ENCODE measurements at places on chromosomes 16 and 17.

DNA sequence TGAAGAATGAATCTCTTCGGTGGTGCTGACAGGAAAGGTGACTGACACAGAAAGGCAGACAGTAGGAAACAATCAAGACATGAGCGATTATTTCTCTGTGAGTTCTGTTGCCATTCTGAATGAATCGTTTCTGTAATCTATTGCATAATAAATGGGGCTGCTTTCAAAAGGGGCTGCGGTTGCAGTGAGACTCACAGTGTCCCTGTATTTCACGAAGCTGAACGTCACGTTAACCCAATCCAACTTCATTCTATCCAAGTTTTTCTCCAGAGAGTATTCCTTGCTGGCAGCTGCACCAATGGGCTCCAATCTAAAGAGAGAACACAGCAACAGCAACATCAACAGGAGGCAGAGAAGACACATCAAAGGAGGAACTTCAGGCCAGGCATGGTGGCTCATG lies 75.4 kb downstream of the DNAH3 start:
- no peak for DNase-seq

GRCh38 chr16:84819644-84820304 lies at the start of gene CRISPLD2:
CRISPLD2 (plus strand) TSS chr16:84819985; CDS start chr16:84838496, 18,511 bp downstream.
- peak; percentile 92 for DNase-seq

DNA sequence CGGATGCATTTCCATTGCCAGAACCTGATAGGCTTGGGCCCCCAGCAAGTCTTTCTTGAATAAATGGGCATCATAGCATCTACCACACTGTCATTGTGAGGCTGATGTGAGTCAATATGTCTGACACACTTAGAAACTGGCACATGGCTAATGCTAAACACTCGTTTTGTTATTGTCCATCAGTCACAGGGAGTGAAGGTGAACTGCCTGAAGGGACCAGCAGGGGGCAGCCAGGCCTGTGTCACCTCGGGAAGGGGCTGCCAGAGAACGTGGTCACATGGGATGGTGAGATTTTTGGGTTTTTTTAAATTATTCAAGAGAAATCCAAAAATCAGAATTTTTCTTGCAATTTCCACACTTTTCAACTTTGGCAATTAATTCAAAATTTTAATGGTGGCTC lies 831 bp upstream of the RCVRN start:
- DNase-seq, result no peak

DNA sequence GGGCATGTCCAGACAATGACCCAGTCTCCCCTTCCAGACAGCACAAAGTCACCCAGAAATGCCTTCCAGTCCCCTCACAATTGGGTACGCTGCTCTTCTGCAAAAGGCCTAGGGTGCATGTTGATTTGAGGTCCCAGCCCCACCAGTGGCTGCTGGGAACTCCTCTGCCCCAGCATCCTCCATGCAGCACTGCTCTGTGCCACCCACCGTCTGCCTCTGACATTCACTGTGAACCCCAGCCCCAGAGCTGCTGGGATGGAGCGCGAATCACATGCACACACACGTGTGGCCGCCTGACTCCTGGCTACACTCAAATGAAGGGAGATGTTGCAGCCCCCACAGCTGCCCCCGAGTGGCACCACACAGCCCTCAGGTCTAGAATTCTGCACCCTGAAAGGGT lies 1.2 kb upstream of the C17orf113 start:
- DNase-seq, result no peak

DNA sequence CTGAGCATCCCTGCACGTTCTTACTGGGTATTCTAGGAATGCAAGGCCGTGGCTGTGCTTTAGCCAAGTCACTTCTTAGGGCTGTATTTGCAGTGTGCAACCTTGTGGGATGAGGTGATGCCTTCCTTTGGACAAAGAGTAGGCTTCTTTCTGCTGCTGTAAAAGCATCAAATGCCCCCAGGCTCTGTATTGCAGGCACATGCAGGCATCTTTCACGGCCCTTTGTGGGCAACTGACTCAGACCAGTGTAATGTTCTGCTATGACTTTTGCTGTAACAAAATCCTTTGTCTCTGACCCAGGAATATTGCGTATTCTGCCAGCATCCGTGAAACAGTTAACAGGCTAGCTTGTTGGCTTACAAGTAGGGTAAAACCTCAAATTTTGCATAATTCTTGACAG lies 30.9 kb upstream of the GCSH start:
- no peak for DNase-seq

- DNase-seq, result peak; percentile 71
Observed at GRCh38 chr17:40956401-40957254, 10.1 kb downstream of the KRT39 start.

DNA sequence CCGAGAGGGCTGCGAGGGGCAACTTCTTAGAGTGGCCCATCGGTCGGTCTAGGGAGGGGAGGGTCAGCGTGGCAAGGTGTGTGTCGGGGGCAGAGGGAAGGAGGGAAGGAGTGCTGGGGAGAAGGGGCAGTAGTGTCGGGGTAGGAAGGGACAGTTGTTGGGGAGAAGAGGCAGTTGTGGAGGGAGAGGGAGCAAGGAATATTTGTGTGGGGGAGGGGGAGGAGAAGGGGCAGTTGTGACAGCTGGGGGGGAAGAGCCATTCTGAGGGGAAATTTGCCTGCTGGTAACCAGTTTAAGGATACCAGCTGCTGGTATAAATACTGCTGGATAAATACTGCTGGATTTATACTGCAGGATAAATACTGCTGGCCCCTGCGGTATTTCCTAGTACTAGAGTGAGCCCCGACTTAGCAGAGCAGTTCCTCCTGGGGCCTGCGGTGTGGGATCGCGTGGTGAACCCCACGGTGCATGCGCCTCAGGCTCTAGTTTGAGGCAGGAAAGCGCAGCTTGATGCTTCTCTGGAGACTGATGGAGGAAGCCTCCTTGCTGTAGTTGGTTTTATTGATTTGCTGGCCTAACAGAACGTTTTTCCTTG lies 309 bp downstream of the DNAH2 start:
- DNase-seq, result no peak

GRCh38 chr17:1216217-1217088 lies 36.7 kb upstream of the ABR start:
- DNase-seq, result no peak

DNA sequence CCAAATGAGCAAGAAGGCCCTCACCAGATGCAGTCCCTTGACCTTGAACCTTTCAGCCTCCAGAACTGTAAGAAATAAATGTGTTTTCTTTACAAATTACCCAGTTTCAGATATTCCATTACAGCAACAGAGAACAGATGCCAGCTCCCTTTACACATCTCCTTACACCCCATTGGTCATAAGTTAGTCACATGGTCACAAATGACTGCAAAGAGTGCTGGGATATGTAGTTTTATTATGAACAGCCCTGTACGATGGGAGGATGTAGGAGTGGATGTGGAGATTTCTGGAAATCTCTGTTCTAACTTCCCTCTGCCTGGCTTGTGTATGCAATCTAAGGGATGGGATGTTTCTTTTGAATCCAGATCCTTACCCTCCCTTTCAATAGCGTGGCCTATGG lies 13.3 kb upstream of the RPL38 start:
- DNase-seq, result peak; percentile 76

DNA sequence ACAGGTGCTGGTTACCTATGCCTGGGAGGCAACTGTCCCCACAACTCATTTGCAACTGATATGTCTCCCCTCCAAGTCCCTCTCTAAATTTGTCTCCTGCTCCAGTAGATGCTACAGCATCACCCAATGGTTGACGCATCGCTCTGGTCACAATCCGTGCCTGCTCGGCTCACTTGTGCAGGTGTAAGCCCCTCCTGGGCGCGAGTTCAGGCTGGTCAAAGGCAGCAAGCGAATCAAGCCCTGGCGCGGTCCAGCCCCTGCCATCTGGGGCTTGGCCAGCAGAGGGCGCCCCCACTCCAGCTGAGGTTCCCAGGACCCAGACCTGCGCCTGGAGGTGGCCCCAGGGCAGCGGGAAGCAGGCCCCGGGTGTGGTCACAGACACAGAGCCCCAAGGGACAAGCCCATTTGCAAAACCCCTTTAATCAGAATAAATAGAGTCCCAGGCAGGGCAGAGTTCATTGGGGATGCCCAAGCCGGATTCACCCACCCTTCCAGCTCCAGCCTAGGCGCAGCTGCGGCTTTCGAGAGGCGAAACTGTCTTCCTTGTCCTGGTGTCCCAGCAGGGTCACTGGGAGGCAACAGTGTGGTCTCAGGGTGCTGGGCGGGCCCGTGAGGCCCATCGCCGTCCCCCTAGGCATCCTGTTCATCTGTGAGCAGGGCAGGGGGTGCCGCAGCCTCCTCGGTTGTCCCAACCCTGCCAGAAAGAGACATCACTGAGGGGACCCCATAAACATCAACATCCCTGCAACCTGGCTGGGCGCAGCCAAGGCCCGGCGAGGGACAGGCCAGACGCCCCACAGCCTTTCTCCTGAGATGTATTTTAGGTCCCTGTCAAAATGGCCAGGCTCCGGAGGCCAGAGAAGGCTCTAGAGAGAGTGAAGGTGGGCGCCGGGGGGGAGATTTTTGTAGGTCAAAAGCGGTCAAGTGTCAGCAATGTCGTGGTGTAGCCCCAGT lies 15.8 kb downstream of the TMC6 start:
- DNase-seq, result peak; percentile 64

- no peak for DNase-seq
Observed at GRCh38 chr17:40846515-40847144, 20.4 kb downstream of the KRT12 start.

- DNase-seq, result no peak
Observed at GRCh38 chr17:66466106-66466820, 163.8 kb downstream of the PRKCA start.

DNA sequence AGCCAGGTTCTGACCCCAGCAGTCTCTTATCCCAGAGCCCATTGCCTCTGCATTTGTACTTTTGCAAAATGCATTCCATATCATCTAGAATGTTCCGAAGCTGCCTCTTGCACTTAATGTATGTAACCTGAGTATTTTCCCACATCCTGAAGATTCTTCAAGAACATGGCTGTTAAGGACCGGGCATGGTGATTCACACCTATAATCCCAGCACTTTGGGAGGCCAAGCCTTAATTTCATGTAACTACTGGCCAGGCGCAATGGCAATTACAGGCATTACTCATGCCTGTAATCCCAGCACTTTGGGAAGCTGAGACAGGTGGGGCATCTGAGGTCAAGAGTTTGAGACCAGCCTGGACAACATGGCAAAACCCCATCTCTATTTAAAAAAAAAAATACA lies 31.7 kb upstream of the GAN start:
- DNase-seq, result no peak

DNA sequence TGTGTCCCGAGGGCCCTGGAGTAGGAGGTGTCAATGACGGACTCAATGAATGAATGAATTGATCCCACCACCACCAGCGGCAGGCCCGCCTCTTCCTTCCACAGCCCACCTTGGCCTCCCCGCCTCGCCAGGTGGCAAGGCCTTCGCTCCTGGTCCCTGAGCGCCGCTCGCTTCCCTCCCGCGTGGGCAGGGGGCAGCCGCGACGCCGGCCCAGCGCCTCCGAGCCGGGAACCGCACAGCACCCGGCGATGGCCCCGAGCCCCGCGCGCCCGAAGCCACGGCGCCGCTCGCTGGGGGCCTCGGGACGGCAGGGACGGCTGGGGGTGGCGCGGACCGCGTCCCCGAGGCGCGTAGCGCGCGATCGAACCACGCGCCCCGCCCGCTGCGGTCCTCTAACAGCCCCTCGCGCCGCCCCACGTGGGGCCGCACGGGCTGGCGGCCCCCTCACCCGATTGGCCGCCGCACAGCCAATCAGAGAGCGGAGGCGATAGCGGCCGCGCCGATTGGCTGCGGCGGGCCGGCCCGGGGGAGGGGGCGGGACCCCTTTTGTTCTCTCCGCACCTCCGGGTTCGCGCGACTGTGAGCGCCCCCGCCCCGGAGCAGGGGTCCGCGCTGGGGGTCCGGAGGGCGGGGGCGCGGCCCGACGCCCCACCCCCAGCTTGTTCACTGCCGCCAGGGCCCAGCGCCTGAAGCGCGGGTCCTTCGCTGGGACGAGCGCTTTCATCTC lies 31.4 kb downstream of the ACTG1 start:
- peak; percentile 50 for DNase-seq

- DNase-seq, result no peak
Observed at GRCh38 chr16:22284637-22285036, 12.6 kb upstream of the POLR3E start.

- peak; percentile 100 for DNase-seq
Observed at GRCh38 chr17:59837308-59838051, 55.3 kb downstream of the TUBD1 start.

DNA sequence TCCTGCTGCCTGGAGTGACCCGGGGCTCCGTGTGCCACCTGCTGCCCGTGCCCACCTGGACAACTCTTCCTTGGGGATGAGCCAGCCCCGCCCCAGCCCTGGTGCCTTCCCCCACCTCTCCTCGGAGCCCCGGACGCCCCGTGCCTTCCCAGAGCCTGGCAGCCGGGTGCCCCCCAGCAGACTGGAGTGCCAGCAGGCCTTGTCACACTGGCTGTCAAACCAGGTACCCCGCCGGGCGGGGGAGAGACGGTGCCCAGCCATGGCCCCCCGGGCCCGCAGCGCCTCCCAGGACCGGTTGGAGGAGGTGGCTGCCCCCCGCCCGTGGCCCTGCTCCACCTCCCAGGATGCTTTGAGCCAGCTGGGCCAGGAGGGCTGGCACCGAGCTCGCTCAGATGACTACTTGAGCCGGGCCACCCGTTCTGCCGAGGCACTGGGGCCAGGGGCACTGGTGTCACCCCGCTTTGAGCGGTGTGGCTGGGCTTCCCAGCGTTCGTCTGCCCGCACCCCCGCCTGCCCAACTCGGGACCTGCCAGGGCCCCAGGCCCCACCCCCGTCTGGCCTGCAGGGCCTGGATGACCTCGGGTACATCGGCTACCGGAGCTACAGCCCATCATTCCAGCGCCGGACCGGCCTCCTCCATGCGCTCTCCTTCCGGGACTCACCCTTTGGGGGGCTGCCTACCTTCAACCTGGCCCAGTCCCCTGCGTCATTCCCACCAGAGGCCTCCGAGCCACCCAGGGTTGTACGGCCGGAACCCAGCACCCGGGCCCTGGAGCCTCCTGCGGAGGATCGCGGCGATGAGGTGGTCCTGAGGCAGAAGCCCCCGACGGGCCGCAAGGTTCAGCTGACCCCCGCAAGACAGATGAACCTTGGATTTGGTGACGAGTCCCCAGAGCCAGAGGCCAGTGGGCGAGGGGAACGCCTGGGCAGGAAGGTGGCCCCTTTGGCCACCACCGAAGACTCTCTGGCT lies 38.4 kb downstream of the ARHGAP23 start:
- DNase-seq, result no peak
